ENCODE measurements at places on chromosomes 6 and 20.

GRCh38 chr20:47929368-47930115 is 144.3 kb upstream of the SULF2 start:
- no peak for DNase-seq

DNA sequence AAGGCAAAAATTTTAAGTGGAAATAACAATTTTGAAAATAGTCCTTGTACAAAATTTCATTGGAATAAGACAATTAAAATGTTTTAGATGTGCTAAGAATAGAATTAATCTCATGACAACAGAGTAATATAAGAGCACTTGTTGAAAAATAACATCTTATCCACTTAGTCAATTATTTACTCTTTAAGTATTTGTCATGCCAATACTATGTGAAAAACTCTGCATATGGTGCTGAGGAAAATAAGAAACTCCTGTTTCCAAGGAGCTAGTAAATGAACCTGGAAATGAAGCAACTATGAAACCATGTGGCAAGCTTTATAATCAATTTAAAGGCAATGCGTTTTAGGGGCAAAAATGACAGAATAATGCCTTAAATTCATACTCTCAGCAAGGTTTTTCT is 42.7 kb upstream of the HCRTR2 start:
- DNase-seq, result no peak

DNA sequence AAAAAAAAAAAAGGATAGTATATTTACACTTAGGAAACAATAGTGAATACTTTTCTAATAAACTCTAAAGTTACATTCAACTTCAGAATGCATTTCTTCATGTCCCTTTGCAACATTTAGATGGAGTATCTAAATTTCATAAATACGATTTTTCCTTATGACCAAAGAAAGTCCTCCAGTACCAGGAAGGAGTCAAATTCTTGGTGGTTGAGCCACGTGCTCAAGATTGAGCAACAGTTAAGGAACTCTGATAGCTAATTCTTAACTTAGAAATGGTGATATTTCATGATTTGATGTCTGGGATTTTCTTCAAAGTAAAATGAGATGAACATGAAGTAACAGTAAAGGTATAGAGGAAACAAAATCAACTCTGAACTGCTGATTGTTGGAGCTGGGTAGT is 92.7 kb downstream of the SASH1 start:
- DNase-seq, result no peak

- DNase-seq, result no peak
Measured at GRCh38 chr6:99287523-99287922, 62.0 kb downstream of the FAXC start.

DNA sequence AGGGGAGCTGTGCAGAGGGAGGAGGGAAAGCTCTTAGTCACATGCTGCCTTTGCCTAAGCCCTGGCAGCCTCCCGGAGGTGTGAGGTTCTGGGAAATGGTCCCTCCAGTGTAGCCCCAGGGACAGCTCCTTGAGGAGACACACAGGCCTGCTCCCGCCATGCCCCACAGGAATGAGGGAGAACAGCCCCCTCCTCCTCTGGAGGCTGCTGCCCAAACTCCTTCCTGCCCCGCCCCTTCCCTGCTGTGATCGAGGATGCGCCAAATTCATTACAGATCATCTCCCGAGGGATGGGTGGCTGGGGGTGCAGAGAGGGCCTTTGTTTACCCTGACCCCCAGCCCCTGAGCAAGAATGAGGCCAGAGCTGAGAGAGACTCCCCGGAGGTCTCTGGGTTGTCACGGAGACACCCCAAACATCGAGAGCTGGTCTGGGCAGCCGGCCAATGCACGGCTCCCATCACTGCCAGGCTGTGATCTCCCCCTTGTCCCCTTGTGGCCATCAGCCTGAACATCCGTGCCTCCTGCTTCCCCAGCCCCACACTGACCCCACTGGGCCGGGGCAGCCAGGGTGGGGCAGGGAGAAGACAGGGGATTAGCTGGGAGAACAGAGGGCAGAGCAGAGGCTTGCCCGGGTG is 8.4 kb downstream of the CYP21A2 start:
- no peak for DNase-seq

DNA sequence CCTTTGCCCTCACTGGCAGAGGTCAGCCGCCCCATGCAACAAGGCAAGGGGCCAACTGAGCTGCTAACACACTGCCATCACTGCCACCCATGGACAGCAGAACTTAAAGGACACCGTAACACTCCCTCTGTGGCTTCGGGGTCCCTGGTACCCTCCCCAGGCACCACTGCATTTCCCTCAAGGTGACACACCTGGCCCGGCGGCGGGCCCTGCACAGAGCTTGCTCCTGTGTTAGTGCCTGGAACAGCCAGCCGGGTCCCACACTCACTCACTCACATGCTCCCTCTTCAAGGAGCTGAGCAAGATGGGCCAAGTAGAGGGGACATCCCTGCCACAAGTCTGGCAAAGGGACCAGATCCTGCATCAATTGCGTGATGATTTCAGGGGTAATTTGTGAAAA is 126.5 kb upstream of the SOX4 start:
- DNase-seq, result no peak

DNA sequence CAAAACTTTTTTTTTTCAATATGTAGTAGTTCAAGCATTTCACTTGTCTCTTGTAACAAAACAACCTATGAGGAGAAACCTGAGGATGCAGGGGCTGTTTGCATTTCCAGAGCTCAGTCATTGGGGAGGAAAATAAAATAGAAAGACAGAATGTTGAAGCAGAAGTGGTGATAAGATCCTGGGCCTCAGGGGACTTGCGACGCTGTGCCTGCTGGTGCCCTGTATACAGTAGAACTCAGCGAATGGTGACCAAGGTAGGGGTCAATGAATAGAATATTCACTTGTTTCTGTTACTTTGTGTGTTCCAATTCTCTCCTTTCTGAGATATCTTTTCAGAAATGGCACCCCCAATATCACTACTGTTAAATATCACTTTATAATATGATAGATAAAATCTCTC is 271.6 kb downstream of the FARS2 start:
- DNase-seq, result no peak

GRCh38 chr6:33277663-33278391 is 904 bp downstream of the B3GALT4 start:
- no peak for DNase-seq

- DNase-seq, result no peak
Measured at GRCh38 chr20:4484379-4484997, 237.2 kb upstream of the PRND start.

DNA sequence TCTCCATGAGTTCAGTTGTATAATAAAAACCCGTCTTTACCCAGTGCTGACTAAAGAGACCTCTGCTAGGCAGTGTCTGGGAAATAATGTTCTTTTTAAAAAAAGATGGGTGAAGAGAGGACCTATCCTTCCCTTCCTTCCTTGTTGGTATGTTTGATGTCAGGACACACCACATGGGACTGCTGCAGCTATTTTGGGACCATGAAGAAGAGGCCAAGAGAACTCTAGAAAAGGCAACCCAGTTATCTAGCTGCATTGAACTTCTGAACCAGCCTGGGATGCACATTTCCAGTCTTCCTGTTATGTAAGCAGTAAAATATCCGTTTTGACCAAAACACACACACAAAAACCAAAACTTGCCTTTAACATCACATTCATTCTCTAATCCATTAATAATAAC is 77.3 kb downstream of the RFX6 start:
- DNase-seq, result no peak

GRCh38 chr6:46555129-46555528 is 63.9 kb upstream of the RCAN2 start:
- no peak for DNase-seq

- no peak for DNase-seq
Measured at GRCh38 chr6:169445661-169446581, 192.3 kb upstream of the THBS2 start.

DNA sequence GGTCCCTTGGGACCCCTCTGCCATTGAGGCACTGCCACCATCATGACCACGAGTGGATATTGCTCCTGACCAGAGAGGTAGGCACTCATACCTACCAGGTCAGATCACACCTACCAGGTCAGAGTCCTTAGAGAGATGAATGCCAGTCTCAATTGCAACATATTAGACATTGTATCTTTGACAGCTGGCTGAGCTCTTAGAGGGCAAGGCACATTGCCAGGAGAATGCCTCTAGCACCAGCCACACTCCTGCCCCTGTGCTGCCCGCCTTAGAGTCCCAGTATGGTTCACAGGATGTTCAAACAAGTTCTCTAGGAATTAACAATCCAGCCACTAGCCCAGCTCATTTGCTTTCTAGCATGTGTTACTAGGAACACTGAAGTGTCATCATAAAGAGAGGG is 65.9 kb downstream of the TMEM244 start:
- no peak for DNase-seq

DNA sequence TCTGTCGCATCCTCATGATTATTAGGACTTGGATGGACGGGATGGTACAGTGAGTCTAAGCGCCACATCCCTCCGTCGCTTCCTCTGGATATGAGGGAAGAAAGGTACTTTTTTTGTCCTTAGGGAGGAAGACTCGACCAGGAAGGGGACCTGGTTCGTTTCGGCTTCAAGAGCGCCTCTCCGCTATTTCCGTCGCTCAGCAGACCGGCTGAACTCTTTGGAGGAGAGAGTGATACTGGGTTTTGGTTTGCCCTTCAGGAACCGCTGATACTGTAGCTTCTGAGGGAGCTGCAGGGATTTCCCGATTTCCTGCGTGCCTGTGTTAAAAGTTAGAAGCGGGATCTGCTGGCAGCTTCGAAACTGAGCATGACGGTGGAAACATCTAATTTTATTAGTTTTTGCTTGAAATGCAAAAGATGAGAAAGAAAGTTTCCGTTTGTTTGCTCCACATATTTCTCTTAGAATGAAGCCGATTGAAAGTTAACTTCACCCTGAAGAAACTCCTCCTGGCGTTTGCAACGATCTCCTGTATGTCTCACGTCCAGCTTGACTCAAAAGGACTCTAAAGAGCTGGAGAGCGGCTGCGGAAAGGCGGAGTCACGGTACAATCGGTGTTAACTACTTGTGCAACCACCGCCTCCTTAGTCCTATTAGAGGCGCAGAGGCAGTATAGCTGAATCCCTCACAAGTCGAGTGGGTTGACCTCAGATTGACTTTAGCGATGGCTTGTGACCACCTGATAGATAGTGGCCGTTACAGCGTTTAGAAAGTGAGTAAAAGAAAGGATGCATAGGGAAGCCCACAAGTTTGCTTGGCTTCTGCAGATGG is 129.4 kb downstream of the TRIM27 start:
- DNase-seq, result no peak

GRCh38 chr6:71393981-71394432 is 105.4 kb downstream of the OGFRL1 start:
- DNase-seq, result no peak

GRCh38 chr6:46993846-46994245 is 48.3 kb downstream of the ADGRF1 start:
- DNase-seq, result no peak

GRCh38 chr20:47349365-47350180 is 6.9 kb downstream of the ZMYND8 start:
- DNase-seq, result no peak

GRCh38 chr6:79070206-79070825 is 7.7 kb downstream of the PHIP start:
- DNase-seq, result no peak

- DNase-seq, result no peak
Measured at GRCh38 chr20:8943631-8944030, 125.3 kb upstream of the PLCB4 start.

DNA sequence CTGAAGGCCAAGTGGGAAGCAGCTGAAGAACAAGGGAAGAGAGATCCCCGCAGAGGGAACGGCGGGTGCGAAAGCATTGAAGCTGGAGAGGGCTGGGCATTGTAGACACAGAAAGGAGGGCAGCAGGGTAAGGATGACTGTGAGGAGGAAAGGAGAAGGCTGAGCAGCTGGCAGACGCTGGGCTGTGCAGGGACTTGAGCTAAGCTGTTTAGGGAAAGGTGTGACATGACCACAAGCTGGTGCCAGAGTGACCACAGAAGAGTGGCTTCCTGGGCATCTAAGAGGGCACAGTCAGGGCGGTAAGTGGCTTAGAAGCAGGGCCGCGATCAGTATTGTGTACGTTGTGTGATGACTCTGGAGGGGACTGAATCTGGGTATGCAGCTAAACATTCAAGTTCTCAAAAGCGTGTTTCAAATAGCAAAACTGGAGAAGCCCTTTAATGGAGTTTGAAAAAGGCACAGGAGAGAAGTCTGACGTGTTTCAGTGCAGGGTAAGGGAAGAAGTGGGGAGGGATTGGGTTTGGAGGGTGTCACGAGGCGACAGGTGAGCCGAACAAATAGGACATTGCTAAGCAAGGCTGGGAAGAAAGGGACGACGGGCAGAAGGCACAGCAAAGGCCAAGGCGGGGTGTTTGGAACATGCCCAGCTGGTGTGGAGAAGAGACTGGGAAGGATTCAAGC is 46.1 kb upstream of the ARFGEF2 start:
- no peak for DNase-seq

DNA sequence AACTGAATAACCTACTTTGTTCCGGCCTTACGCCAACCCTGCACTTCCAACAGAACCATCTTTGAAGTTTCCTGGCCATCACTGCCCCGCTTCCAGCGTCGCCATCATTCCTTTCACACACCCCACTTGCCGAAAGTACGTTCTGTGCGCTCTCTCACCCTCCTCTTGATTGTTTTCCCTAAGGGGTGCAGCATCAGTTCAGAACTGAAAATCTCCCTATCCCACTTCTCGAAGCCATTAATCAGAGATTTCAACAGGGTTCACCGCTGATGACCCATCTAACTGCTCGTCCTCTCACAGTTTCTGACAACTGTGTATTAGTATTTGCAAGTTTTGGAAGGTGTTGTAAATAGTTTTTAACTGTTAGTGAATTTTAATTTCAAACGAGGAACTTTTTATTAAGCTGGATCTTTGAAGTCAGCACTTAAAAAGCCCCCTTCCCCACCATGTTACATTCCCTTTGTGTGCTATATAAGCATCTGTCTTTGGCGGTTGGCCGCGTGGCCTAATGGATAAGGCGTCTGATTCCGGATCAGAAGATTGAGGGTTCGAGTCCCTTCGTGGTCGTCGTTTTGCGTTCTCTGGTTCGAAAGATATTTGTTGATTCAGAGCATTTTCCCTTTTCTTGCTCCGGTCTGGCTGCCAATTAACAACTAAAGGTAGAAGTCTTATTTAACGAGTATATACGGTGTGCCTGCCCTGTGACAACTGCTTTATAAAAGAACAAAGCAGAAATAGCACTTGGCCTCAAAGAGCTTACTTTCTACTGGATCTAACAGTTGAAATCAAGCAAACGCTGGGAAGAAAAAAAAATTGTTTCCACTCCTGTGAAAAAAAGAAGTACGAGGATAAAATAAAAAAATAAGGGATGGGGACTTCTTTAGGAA is 42.6 kb downstream of the TRIM27 start:
- no peak for DNase-seq

DNA sequence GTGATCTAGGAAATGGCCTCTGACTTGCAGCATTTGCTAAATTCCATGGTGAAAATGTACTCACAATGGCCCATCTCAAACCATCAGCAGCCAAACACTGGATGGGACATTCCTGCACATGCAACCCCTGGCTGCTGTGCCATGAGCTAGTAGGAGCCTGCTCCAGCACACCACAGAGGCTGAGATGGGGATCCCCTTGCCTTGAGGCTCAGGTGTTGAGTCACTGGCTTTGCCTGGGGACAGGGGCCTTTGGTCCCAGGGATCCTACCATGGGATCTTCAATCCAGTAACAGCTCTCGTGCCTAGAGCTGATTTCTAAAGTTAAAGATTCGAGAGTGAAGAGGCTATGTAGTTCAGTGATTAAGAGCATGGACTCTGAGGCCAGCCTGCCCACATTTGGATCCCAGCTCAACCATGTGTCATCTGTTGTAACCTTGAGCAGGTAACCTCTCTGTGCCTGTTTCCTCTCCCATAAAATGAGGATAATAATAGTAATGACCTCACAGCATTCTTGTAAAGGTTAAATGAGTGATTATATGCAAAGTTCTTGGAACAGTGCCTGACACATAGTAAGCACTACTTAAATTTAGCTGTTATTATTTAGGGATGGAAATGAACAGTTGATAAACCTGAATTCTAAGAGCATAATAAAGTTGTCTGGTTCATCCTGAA is 16.4 kb downstream of the FOXQ1 start:
- no peak for DNase-seq
